ENCODE measurements at places on chromosomes 16 and 17.

DNA sequence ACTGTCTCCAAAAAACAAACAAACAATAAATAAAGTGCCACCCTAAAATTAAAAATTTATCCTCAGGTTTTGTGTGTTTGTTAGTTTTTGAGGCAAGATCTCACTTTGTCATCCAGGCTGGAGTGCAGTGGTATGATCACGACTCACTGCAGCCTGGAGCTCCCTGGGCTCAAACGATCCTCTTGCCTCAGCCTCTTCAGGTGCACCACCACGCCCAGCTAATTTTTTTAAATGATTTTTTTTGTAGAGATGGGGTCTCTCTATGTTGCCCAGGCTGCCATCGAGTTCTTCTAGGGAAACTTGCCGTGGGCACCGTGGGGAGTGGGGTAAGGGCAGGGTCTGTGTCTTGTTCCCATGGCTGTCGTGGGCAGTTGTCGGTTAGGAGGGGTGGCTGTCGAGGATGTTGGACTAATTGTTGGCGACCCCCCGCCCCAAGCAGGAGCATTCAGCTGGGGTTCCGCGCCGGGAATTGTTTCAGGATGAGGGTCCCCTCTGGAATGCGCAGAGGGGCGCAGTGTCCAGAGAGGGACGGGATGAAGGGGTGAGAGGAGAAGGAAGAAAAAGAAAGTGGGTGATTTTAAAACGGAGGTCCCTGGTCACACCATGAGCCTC, 1.1 kb upstream of the RNF213 start:
- no peak for DNase-seq

GRCh38 chr17:70597774-70598173, 428.4 kb downstream of the KCNJ2 start:
- no peak for DNase-seq

DNA sequence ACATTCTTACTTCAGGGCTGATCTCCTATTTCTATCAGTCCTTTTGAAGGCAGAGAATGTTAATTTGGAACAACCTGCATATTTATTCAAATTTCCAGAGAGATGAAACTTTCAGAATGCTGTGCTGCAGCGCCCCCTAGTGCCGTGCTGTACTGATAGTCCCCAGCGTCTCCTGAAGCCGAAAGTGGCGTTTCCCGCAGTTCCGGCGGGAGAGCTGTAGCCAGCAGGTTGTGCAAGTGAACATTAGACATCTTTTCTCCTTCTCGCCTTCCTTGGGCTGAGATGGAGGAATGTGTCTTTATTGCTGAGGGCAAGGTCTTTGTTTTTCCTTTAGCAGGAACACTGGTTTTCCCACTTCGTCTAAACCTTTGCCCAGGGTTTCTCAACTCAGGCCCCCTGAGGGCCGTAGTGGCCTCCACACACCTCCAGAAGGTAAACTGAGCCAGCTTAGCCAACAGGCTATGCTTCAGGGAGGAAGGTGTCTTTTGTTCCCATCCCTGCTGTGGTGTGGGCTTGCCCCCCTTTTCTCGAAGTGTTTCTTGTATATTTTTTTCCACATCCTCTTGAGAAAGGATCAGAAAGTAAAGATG, 26.4 kb downstream of the USP10 start:
- peak; percentile 58 for DNase-seq

GRCh38 chr16:67936880-67937605, 393 bp upstream of the PSMB10 start:
- no peak for DNase-seq

GRCh38 chr17:79814127-79814973, 17.5 kb upstream of the CBX8 start:
- DNase-seq, result no peak

DNA sequence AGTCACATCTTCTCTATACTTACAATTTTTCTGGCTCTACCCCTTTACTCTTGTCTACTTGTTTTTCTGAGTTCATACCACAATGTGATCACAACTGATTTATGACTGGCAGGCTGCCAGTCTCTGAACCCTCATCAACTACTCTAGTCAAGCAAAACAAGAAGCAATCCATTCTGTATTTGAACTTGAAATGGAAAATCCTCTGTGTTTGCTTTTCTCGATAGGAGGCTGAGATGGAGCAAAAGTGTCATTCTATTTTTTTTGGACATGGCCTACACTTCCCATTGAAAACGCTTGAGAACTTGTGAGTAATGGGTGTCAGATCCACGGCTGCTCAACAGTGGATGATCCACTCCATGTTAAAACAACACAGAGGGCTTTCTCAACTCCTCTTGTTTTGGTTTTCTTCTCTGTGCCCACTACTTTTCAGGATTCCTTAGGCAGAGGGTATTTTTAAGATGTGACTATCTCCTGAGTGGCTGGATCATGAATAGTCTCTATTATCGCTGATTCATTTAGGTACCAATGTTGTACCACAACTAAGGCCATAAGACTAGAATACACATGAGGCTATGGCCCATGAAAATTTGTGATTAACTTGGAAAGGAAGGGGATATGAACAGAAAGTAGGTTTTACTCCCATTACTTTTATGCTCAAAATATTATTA, 11.7 kb downstream of the TMEM100 start:
- DNase-seq, result no peak

DNA sequence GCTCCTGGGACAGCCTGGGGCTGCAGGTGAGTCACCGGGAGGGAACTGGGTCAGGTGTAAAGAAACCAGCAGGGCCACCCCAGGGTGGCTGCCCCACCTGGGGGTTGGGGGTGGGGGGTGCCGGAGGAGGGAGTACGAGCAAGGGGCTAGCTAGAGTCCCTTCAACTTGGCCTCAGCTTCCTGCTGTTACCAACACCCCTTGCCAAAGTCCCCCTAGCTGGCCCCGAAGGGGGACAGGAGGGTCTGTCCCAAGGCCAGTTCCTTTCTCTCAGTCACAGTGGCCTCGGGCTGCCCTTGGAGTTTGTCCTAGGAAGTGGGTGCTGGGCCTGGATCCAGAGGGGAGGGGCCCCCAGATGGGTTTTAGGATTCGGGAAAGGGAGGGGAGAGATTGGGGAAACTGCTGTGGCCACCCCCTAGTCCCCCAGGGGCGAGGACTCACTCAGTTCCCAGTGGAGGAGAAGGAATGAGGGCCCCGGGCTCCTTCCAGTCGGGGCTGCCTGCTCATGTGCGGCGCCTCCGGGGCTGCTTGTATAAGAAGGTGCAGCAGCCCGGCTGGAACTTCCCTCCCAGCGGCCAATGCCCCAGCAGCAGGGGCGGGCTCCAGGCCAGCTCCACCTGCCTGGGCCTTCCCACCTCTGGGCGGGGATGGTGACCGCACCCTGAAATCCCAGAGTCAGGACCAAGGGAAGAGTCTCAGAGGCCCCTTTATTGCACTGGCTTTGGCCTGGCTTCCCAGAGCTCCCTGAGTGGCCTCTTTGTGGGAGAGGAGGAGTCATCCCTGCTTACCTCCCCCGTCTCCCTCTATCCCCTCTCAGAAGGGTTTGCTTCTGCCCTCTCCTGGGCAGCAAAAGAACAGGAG, 7.3 kb downstream of the ARHGAP27 start:
- DNase-seq, result peak; percentile 74

DNA sequence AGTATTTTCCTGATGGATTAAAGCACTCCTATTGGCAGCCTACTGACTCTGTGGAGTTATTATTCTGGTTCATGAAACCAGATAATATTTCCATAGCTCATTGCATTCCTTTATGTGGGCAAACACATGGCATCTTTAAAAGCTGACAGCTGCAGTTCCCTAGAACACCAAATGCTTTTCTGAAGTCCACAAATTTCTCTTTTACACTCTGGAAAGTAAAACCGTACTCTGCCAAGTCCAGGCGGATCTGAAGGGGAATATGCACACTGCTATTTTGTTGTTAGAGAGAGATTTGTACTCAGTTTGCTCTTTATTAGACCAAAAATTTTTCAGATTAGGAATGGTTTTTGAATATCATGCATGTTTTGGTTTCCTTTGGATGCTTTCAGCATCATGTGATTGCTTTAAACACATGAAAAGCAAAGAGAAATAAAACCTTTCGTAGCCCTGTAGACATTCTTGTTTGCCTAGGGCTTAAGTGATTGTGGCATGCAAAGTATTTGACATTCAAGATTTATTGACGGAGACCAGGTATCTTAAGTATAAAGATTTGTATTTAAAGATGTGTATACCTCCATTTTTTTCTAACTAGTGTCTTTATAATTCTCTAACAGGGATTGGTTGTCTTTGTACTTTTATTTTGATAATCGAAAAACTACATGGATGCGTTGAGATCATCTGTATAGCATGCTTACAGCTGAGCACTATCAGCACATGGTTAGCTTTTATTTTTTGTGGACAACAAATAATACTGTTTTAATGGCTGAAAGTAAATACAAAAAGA, 19.5 kb downstream of the SEC14L1 start:
- DNase-seq, result no peak

DNA sequence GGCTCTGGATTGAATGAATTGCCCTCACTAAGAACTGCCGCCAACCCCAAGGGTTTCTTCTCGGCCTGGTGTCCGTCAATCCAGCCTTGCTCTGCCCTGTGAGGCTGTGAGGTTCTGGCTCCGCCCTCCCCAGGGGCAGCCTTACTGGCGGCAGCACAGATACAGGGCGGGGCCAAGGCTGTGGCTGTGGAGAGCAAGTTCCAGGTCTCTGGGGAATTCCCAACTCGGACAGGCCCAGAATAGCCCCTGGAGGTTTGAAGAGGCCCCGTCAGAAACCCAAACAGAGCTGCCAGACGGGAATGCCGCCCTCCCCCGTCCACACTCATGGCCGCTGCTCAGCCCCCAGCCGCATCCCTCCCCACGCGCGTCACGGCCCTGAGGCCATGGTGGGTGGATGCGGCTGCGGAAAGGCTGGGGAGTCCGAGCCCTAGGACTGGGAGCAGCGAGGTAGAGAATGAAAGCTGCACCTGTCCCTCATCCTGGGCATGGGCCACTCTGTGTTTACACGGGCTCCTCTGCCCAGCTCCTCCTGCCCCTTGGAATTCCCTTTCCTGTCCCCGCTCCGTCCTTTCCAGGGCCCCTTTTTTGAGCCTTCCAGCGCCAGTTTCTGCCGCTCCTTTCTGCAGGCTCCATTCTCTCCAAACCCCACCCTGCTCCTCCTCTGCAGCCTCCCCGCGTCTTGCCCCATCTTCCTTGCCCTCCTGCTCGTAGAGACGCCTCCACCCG, 660 bp upstream of the PRRT2 start:
- peak; percentile 90 for DNase-seq

DNA sequence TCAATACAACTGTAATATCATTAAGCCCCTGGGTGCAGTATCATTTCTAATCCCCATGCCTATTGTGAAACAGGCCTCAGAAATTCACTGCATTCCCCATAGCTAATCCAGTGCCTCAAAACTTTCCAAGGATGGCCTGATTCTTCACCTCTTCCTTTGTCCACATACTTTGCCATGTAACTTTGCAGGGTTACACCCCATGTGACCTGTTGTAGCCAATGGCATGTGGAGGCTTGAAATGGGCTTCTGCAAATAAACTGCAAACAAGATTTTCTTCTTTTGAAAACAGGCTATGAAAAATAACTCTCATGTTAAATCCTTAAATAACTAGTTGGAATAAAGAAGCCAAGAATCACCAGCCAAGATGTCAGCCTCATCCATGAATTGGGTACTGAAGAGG, 35.9 kb downstream of the ABCA10 start:
- no peak for DNase-seq

- peak; percentile 61 for DNase-seq
These were observed 279.5 kb downstream of the SEC14L1 start for GRCh38 chr17:77420095-77420803.

GRCh38 chr17:78082988-78083387, 45.6 kb downstream of the TMC6 start:
- DNase-seq, result peak; percentile 62

DNA sequence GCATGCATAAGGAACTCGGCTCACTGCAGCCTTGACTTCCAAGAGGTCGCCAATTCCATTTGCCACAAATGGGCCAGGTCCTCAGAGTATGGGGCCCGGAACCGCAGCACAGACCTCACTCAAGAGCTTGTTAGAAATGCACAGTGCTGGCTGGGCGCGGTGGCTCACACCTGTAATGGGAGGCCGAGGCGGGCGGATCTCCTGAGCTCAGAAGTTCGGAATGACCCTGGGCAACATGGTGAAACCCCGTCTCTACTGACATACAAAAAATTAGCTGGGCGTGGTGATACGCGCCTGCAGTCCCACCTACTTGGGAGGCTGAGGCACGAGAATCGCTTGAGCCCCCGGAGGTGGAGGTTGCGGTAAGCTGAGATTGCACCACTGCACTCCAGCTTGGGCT, 19.6 kb upstream of the N4BP1 start:
- DNase-seq, result no peak

DNA sequence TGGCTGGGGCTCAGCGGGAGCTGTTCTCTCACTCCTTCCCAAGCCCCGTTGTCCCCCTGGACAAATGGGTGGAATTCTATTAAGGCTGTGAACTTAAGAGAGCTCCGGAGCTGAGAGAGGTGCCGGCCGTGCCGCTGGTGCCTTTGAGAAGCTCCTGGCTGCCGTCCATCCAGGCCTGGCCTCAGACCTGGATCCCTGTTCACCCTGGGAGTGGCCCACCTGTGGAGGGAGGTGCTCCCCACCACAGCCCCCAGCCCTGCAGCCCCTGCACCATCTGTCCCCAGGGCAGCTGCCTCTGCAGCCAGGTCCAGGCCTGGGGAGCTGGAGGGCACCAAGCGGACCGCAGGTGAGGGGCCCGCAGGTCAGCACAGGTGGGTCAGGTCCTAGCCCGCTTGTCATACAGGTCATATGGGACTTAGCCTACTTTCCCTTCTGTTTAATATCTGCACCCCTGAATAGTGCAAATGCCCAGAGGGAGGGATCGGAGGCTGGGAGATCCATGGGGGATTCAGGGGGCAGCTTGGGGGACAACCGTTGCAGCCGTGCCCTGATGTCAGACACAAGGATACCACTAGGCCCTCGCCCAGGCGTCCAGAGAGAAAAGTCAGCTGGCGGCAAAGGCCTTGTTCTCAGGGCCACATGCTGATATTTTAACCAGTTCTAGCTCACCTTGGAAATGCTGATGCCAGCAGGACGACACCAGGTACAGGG, 15.2 kb upstream of the METRNL start:
- DNase-seq, result no peak

DNA sequence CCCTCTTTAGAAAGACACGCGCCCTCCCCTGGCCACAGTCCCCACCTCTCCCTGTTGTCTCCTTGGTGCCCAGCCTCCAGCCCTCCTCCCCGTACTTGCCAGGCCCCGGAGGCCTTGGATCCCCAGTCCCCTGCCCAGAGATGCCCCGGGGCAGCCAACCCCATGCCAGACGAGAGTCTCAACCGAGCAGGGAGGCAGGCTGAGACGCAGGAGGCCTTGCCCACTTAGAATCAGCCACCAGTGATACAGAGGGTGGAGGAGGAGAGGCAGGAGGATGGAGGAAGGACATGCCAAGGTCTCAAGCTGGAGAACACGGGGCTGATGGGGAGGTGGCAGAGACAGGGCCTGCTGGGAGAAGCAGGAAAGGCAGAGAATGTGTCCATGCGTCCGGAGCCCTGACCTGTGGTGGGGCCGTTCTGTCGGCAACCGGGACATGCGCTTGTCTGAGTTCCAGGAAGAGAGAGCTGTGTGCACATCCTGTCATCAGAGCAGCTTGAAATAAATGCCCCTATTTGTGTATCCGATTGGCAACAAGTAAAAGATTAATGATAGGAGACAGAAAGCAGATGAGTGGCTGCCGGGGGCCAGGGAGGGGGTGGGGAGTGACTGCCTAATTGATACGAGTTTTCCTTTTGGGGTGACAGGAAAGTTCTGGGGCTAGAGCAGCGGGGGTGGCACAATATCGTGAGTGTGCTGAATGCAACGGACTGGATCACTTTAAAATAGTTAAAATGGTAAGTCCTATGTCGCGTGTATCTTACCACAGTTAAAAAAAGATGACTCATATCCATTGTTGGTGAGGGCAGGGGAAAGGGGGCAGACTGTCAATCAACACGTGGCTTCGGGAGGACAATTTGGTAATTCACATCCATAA, 44.7 kb upstream of the MEAK7 start:
- DNase-seq, result no peak

Data from NCI-H524 (cell line).